Upper lobe of right lung (tissue), 1 donor: ENCODE measurements at places on chromosomes 13 and 19. TPM values are rescaled to one million over a fixed set of nuclear protein-coding genes. Genes with fewer than 3 reads are reported as not detected.

PRRG2 gene
- total RNA-seq = 10.1 TPM

KISS1R gene
- not detected for total RNA-seq

GRCh38 chr13:24215126-24215525, 54.6 kb downstream of the SPATA13 start:
- no peak for DNase-seq

- no peak for DNase-seq
These were observed 1082.9 kb downstream of the UQCRFS1 start for GRCh38 chr19:28130066-28130511.

DNA sequence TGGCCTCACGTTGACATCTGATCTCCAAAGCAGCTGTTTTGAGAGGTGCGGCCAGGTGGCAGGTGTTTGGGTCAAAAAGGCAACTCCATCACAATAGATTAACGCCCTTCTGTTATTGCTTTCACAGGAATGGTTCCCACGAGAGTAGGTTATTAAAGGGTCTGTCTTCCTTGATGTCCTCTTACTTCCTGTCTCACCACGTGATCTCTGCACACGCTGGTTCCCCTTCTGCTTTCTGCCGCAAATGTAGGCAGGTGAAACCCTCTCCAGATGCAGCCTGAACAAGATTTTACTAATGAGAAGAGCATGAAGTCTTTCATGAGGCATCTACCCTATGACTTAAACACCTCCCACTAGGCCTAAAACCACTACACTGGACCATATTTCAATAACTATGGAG, 22.8 kb upstream of the ZNF564 start:
- no peak for DNase-seq

DNA sequence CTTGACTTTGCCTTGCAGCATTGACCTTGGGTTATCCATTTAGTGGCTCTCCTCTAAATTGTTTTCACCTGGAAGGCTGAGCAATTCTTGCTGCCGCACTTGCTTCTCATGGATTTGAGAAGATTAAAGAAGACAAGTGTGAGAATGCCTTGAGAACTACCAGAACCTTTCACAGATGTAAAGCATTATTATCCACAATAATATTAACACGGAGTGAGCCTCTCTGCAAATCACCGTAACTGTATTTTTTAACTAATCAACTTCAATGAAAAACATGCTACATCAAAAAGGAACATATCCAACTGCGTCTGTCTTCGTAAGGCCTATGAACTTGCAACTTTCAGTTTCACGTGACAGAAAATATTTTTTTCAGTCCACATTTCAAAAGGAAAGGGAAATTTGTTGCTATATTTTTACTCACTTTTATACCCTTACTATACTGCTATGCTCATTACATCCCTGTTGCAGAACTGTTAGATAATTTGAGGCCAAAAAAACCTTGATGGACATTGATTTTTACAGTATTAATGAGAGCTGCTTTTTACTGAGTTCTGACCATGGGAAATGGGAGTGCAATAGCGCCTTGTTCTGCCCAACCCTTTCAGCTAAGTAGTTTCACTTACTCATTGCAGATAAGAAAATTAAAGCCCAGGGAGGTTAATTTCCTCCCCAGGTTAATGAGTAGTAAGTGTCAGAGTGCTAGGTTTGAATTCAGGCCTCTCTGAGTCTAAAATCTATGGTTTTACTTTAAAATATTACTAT, 93.8 kb upstream of the RAP2A start:
- DNase-seq = no peak

DNA sequence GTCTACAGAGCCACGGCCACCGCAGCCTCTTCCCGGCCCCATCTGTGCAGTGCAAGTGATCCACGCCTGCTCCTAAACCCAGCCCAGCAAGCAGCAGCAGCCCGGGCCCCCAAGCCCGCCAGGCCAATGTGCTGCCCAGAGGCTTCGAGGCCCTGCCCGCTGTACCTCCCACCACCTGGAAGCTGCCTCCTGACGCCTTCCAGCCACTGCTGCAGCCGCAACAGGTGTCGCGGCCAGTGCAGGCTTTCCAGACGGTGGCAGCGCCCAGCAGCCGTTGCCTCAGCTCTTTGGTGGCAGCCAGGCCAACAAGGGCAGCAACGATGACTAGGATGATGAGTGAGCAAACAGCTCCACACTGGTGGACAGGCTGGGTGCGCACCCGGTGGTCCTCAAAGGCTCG, 50.2 kb upstream of the TPM4 start:
- peak; percentile 48 for DNase-seq

- no peak for DNase-seq
These were observed 4.6 kb downstream of the PCDH9 start for GRCh38 chr13:67225252-67226159.
